ENCODE measurements at places on chromosomes 3 and 15.

DNA sequence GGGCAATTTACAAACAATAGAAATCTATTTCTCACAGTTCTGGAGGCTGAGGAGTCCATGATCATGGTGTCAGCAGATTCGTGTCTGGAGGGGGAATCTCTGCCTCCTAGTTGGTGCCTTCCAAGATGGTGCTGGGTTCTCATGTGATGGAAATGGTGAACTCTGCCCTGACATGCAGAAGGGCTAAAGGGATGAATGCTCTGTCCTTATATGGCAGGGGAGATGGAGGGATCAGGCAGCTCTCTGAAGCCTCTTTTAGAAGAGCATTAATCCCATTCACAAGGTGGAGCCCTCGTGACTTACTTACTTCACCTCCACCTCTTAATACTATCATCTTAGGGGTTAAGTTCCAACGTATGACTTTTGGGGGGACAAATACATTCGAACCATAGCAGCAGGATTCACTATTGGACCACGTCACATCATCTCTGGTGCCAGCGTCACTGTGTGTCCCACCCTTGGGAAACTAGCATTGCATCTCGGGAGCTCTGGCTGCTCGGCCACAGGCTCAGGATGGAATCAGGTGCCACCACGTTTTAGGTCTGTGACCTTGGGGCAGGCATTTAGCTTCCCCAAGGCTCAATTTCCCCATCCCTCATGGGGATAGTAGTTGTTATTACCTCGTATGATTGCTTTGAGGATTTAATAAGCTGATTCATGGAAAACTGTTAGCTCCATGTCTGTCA lies 53.0 kb downstream of the SV2B start:
- no peak for DNase-seq

DNA sequence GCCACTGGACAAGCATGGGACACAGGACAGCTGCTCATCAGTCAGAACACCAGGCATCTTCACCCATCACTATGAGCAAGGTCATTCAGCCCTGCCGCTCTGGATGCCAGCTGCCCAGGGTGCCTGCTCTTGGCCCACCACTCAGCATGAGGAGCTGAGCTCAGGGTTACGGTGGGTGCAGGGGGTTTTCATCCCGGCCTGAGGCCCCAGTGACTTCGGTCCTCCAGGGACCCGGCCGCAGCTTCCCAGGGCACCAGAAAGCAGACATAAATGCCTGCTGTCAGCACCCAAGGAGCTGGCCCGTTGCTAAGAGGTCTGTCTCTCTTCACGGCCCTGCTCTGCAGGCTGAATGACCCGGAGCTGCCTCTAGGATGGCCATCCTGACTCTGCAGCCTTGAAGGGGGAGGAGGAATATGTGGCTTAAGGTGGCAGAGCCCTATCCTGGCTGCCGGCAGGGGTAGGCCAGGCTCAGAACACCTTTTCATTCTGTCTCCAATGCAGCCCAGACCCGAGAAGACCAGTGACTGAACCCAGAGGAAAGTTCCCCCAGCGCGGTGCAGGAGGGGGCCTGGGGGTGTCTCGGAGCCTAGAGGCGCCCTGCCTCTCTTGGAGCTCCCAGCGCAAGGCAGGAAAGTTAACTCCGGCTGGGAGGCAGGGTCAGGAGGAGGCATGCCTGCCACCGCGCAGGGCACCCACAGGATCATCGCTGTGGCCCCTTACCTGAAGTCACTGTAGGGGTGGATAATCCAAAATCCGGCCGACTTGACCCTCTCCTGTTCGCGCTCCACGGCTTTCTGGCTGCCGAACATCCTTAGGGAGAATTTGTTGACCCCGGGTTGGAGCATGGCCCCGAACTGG lies 1.8 kb downstream of the HCN4 start:
- DNase-seq: no peak

DNA sequence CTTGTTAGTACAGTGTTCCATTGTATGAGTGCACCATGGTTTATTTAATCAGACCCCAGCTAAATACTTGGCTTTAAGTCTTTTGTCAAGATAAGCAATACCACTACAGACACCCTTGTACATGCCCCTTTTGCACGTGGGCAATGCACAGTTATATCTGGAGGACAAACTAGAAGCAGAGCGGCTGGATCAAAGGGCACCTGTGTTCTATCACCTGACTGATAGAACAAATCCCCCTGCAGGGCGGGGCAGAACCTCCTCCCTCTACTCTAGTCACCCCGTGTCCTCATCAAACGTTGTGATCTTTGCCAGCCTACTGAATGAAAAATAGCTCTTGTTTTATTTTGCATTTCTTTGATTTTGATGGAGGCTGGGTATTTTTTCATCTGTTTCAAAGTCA lies 314.9 kb downstream of the TLE3 start:
- DNase-seq: peak; percentile 26

GRCh38 chr3:140972833-140973232 lies 31.2 kb downstream of the SLC25A36 start:
- DNase-seq: no peak

DNA sequence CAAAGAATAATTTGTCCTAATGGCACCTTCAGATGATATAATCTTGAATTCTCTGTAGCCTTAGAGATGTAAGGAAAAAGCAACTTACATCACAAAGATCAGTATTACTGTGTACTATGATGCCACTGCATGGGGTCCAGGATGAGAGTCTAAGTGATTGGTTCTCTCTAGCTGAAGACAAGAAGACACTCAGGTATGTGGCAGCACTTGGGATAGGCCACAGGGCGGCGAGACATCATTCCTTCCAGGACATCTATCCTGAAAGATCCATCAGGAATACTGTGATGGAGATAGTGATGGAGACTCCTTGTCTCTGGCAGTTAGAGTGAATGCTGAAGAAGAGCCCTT lies 2.5 kb downstream of the CD200 start:
- DNase-seq: no peak

GRCh38 chr3:133208184-133208583 lies 170.0 kb downstream of the TMEM108 start:
- DNase-seq: no peak

Measured in stimulated activated CD4-positive, alpha-beta T cell treated with anti-CD3 and anti-CD28 coated beads, Interleukin-4, amount 100 ng/mL, for 1 hour (primary cell).